ENCODE measurements at places on chromosomes 4 and X. TPM values are rescaled to one million over a fixed set of nuclear protein-coding genes. Genes with fewer than 3 reads are reported as not detected.

DNA sequence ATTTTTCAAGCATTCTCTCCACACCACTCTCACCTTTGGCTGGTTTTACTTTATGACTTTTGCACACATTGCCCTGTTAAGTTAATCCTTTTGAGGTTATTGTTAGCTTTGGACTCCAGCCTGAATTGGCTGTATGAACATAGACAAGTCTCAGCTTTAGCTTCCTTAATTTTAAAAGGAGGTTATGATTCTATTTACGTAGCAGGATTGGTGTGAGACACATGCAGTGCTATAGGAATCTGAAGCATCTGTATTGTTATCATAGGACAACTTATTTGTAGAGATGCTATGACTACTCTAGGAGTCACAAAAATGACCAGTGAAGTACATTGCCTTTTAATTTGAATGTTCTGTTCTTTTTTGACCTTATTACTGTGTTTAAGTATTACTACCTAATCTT lies 15.7 kb downstream of the PGAM4 start:
- no peak for DNase-seq

DNA sequence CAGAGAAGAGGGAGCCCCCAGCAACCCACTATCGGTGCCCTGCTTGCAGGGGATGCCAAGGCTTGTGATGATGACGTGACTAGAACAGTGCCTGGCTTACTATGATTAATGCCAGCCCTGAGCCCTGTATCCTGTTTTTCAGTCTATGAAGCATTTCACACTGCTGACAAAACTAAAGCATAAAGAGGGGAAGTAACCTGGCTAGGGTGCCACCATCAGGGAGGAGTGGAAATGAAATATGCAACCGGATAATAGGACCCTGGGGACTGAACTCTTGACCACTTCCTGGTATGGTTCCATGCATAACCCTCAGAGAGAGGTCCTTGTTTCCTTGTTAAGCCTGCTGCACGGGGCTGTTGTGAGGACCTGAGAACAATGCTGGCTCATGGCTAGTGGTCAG lies 50.3 kb downstream of the MED28 start:
- no peak for DNase-seq

SLITRK4 gene
- total RNA-seq: 0.22 TPM

DNA sequence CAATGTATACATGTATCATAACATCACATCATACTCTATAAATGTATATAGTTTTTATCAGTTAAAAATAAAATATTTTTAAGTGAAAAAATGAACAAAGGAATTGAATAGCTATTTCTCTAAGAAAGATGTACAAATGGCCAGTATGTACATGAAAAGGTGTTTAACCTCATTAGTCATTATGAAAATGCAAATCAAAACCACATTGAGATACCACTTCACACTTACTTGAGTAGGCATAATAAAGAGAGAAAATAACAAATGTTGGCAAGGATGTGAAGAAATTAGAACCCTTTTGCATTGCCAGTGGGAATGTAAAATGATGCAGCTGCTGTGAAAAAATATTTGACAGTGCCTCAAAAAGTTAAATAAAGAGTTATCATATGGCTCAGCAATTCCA lies 95.5 kb downstream of the IRS4 start:
- DNase-seq: no peak

DNA sequence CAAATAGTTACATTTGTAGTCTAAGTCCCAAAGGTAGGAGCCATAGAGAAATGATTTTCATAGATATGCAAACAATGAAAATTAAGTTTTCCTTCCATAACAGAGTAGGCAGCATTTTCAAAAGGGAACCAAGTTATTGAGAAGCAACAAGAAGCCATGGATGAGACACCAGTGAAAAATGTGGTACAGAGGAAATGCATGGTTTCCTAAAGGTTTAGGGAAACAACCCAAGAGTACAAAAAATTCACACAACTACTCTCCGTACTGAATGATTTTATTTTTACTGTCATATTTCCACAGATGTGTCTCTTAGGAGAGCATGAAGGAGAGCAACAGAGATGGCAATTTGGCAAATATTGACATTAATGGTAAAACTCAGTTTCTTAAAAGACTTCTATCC lies 1408.9 kb upstream of the PCDH7 start:
- no peak for DNase-seq

- DNase-seq: no peak
Measured at GRCh38 chr4:170011921-170012628, 14.1 kb downstream of the MFAP3L start.

GABRB1 gene
- total RNA-seq: 4.0 TPM

TMPRSS11D gene
- not detected for total RNA-seq

DNA sequence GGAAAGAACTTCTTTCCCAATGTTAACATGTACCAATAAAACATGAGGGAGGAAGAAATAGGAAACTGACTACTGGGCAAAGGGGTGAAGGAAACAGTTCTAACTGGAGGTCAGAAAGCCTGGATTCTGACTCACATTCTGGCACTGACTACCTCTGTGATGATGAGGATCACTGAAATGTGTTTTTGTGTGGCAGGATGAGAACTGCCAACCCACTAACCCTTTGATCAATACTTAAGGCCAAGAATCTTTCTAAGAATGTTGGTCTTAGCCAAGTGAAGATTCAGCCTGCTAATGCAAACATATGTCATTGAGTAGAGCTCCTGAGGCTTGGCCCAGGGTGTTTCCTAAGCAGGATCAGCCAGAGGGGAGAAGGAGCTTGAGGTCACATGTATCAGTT lies 4.6 kb downstream of the ALAS2 start:
- no peak for DNase-seq

ENAM gene
- total RNA-seq: 1.9 TPM

DNA sequence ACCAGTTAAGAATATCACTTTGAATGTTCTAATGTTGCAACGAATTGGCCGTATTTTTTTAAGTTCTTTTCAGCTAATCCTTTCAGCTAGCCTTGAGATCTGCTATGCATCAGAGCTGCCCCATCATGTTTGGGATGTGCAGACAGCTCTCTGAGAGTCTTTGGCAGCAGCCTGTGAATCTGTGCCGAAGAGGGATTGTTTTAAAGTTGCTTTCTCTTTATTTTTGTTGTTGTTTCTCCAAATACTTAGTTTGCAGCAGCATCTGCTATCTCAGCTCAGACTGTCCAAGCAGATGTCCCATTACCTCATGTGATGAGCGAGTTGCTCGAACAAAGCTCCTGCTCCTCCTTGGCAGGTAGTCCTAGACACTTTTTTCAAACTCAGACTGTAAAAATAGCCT lies 1002.5 kb upstream of the INTU start:
- DNase-seq: no peak

GRCh38 chr4:152512483-152512882 lies 23.4 kb downstream of the FBXW7 start:
- DNase-seq: no peak

GRCh38 chr4:105797225-105797624 lies 88.6 kb downstream of the GSTCD start:
- no peak for DNase-seq

UGT2A1 gene
- total RNA-seq: not detected

DNA sequence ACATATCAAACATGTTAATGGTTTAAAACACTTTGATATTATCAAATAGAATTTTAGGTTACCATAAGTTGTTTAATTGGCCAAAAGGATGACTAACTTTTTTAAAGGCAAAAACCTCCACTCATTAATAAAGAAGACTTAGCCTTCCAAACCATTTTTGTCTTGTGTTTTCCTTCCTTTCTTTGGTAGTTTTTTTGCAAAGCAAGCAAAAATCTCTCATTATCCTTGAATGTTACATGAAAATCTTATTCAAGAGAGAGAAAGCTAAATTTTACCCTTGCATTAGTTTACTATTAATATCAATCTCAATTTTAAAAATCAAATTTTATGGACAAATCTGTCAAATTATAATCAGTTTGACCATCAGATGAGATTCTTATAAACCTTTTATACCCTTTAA lies 419.5 kb downstream of the SPIN4 start:
- no peak for DNase-seq

DNA sequence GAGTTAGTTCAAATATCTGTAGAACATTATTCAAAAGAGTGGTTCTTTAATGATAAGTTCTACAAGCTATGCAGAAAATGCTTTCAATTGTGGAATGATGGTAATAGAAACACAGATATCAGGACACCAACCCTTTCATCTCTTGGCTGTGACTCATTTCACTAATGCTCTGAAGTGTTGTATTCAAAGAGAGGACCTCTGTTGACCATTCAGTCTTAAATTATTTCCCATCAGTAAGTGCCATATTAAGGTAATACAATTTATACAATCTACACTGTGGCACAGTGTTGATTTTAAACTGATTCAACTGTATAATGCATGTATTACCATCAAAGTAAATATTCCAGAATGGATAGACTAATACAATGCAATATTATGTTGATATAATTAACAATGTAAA lies 289.0 kb upstream of the ADGRL3 start:
- no peak for DNase-seq

GRCh38 chr4:185534866-185535611 lies at the start of gene PDLIM3:
PDLIM3 (minus strand) TSS chr4:185535507; CDS start chr4:185535434, 73 bp downstream.
- DNase-seq: peak; percentile 88

DNA sequence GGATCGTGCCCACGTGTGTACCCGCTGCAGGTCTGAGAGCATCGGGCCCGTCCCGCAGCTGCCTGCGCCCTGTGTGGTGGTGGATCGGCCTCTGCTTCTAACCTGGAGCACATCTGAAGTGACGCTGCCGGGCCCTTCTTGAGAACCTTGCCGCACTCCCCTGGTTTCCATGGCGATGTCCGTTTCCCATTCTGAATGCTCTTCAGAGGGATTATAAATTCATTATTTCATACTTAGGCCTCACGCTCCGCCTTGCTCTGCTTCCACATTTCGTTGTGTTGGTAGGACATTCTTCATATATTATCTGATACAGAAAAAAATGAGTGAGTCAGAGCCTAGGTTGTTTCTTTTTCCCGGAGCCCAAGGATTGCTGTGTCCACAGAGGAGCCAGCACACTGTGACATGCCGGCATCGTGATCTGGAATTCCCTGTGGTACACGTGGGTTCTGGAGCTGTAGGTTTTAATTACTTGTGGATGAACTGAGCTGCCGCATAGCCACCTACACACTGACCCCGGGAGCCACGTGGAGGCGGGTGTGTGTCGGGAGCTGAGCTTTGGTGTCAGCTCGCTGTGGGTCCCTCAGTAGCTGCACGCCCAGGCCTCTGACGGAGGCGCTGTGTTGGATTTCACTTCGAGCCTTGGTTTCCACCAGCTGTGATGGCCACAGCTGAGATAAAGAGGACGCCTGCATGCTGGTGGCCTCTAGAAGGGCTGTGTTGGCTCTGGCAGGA lies 63.4 kb downstream of the PSAPL1 start:
- DNase-seq: no peak

GRCh38 chrX:127276326-127276725 lies 456.8 kb downstream of the PRR32 start:
- no peak for DNase-seq

DNA sequence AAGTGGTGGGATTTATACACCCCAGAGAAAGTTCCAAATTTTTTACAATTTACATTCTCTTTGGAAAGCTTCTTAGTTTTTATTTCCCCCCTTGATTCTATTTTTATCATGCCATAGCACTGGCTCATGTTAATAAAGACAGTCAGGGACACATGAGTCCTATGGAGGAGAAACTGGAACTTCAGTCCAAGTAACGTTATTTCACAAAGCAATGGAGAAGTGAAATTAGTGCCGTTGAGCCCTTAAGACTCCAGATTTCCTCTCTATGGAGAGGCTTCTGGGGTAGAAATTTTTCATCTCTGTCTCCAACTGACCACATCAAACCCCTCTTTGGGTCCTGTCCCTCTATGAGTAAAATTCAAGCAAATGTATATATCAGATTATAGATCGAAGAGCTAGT lies 12.8 kb upstream of the TASL start:
- no peak for DNase-seq

DNA sequence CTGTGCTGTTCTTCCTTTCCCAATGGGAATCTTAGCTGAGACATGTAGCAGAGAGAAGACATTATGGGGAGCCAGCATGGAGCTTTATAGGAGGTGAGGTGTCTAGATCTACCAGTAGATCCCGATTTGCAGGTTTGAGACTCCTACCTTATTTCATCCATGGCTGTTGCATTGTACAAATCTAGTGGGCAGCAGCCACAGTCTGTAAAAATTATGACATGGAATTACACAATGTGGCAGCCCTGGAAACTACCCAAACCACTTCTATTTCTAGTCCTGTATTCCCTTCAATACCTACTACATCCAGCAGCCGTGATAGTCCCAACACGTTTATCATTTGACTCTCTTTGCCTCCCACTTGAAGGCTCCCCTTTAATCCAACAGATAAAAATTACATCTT lies 8.1 kb downstream of the ATP7A start:
- no peak for DNase-seq

Data from left ventricle myocardium superior (tissue), 1 donor.